ENCODE measurements at places on chromosomes 1 and 21. TPM values are rescaled to one million over a fixed set of nuclear protein-coding genes. Genes with fewer than 3 reads are reported as not detected.
A peak's percentile ranks its signal among the peaks of the same experiment; 100 is the strongest.

DNA sequence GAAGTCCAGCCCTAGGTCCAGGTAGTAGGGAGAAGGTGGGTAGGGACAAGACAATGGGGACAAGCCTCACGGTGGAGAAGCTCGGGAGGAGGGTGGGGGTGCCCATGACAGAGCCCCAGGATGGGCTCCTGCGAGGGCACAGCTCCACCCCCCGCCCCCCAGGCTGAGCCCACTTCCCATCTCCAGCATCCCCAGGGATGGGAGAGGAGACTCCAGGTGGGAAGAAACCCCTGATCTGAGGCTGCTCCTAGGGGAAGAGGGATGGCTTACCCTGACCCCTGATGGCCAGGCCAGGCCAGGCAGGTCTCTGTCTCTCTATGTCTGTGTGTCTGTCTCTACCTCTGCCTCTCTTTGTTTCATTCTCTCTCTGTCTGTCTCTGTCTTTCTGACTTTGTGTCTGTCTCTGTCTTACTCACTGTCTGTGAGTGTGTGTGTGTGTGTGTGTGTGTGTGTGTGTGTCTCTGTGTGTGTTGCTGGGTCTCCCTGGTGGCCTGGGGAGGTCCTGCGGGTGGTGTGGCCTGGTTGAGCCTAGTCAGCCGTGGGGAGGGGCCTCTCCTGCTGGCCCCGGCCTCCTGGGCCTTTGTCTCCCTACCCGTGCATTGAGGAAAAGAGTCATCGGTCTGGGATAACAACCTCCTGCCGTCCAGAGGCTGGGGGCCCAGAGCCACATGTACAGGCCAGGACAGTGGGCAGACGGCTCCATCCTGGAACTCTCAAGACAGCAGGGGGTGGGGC, 45.7 kb downstream of the WNT9A start:
- no peak overlapping the region for H3K27ac ChIP-seq
- no peaks in the 10 kb centered on the region for H3K36me3 ChIP-seq
- H3K4me1 ChIP-seq, result no peaks in the 10 kb centered on the region
- DNase-seq, result no peak
- H3K27me3 ChIP-seq, result no peaks in the 10 kb centered on the region
- no peak overlapping the region for H3K4me3 ChIP-seq

- H3K4me1 ChIP-seq, result no peaks in the 10 kb centered on the region
These were observed 10.2 kb downstream of the ATP1A2 start for GRCh38 chr1:160125746-160126145.

GRCh38 chr1:1062348-1063163, 11.6 kb downstream of the RNF223 start:
- peaks cover 27% of the 10 kb centered on the region for H3K27me3 ChIP-seq
- H3K4me1 ChIP-seq, result peaks cover 20% of the 10 kb centered on the region
- H3K27ac ChIP-seq, result peak overlapping the region; percentile 12
- H3K4me3 ChIP-seq, result peak overlapping the region; percentile 71
- DNase-seq, result no peak

GRCh38 chr1:58773406-58773840, 10.4 kb downstream of the JUN start:
- H3K4me1 ChIP-seq, result peaks cover 12% of the 10 kb centered on the region
- H3K27me3 ChIP-seq, result peaks cover 2% of the 10 kb centered on the region
- DNase-seq, result no peak
- no peak overlapping the region for H3K27ac ChIP-seq
- H3K4me3 ChIP-seq, result no peak overlapping the region
- no peaks in the 10 kb centered on the region for H3K36me3 ChIP-seq

DNA sequence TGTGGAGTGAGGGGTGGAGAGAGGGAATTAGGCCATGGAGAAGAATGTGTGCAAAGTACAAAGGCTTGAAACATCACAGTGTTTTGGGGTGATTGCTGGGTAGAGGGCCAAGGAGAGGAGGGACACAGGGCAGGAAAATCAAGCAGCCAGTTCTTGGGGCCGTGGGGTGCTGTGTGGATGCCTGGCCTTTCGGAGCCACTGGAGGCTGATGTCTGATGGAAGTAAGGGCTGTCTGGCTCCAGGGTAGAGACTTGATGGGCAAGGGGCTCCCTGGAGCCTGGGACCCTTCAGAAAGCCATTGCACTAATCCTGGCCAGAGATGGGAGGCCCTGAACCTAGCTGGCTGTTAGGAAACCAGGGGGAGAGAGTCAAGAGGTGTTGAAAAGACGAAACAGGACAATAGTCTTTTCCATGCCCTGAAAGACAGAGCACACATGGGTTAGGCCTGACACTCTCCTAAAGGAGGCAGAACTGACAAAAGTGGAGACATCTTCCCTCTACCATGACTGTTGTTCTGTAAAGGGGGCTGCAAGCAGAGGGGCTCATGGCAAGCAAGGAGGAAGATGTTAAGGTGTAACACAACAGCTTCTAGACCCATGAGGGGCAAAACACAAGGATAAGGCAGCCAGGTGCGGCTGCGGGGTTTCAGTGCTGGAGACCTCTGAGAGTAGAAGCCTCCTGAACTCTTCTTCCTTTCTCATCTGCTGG, 21.0 kb downstream of the ATF3 start:
- no peaks in the 10 kb centered on the region for H3K4me1 ChIP-seq
- no peak overlapping the region for H3K27ac ChIP-seq
- peaks cover 4% of the 10 kb centered on the region for H3K36me3 ChIP-seq
- H3K27me3 ChIP-seq, result peaks cover 8% of the 10 kb centered on the region
- H3K4me3 ChIP-seq, result no peak overlapping the region

GRCh38 chr21:45421071-45421845, 16.3 kb downstream of the COL18A1 start:
- H3K4me3 ChIP-seq, result no peak overlapping the region
- H3K4me1 ChIP-seq, result no peaks in the 10 kb centered on the region
- H3K27me3 ChIP-seq, result no peaks in the 10 kb centered on the region
- H3K27ac ChIP-seq, result no peak overlapping the region
- no peaks in the 10 kb centered on the region for H3K36me3 ChIP-seq

DNA sequence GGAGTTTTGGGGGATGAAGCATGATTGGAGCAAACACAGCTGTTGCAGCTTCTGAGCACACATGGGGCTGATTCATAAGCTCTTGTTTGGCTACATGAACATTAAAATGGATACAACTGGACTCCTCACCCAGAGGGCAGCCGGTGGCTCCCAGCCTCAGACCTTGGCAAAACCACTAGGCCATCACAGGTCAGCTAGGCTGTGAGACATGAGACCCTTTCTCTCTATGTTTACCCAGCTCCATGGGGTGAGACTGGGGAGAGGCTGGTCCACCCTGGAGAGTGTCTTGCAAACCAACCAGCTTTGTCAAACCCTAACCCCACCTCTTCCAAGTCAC, 388.7 kb downstream of the PTPRU start:
- no peak overlapping the region for H3K4me3 ChIP-seq
- H3K4me1 ChIP-seq, result no peaks in the 10 kb centered on the region
- no peaks in the 10 kb centered on the region for H3K36me3 ChIP-seq
- no peak overlapping the region for H3K27ac ChIP-seq
- peaks cover 2% of the 10 kb centered on the region for H3K27me3 ChIP-seq

GRCh38 chr1:189513091-189513490, 964.6 kb downstream of the BRINP3 start:
- H3K27ac ChIP-seq, result no peak overlapping the region
- H3K27me3 ChIP-seq, result no peaks in the 10 kb centered on the region
- DNase-seq, result no peak
- H3K36me3 ChIP-seq, result no peaks in the 10 kb centered on the region
- no peak overlapping the region for H3K4me3 ChIP-seq

DNA sequence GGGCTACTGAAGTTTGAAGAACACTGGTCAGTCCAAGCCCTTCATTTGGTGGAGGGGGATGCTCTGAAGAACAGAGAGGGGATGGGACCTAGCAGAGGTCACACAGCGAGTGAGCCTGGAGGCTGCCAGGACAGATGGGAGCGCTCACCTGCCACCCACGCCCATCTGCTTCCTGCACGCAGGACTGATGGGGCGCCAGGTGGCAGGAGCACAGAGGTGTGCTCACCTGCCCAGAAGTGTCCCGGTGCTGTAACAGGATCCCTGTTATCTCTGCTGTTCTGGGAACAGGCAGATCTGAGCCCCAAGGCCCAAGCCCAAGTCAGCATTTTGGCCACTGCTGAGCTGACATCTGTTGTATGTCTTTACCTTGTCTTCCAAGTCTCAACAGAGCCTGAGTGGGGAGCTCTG, 40.5 kb downstream of the EPHB2 start:
- no peaks in the 10 kb centered on the region for H3K36me3 ChIP-seq
- no peak overlapping the region for H3K4me3 ChIP-seq

GRCh38 chr1:44417351-44418021, 12.4 kb downstream of the RNF220 start:
- H3K27ac ChIP-seq, result no peak overlapping the region
- peaks cover 55% of the 10 kb centered on the region for H3K27me3 ChIP-seq
- H3K36me3 ChIP-seq, result no peaks in the 10 kb centered on the region

DNA sequence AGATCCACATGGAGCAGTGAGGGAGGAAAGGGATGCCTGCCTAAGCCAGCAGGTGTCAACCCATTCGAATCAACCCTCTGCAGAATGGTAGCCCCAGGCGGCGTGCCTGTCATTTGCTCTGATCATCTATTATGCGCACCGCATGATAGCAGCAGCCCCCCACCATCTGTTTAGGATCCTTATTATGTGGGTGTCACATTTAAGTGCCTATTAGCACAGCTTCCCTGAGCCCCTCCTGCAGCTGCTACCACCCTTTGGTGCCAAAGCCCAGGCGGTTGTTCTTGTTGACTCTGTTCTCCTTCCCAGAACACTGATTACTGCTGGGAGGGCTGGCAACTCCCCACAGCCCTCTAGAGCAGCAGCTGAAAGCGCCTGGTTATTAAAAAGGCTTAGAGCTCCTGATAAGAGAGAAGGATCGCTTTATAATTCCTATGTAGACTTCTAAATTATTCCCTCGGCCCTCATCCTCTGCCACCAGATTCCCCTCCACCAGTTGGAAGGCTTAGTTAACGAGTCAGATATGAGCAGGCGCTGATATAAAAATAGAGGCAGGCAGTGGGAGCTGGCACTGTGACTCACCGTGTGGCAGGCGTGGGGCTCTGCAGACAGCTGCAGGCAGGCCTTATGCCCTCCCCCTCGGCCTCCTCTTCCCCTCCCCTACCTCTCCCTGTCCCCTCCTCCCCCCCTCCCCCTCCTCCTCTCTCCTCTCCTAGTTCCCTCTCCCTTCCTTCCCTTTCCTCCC, 23.0 kb downstream of the ACTA1 start:
- H3K27me3 ChIP-seq, result peaks cover 43% of the 10 kb centered on the region
- no peaks in the 10 kb centered on the region for H3K36me3 ChIP-seq
- no peak overlapping the region for H3K4me3 ChIP-seq
- no peak for DNase-seq
- H3K4me1 ChIP-seq, result peaks cover 14% of the 10 kb centered on the region
- no peak overlapping the region for H3K27ac ChIP-seq

The PLA2G2C gene
- total RNA-seq, result 0.30 TPM

DNA sequence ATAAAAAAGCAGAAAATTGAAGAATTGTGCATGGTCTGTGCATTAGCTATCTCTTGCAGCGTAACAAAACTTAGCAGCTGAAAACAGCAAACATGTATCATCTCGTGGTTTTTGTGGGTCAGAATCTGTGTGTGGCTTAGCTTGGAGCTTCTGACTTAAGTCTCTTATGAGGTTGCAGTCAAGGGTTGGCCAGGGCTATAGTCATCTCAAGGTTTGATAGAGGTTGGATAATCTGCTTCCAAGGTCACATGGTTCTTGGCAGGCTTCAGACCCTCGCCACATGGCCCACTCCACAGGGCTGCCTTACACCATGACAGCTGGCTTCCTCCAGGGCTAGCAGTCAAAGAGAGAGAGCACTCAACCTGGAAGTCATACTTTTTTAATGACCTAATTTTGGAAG, 35.9 kb downstream of the CNST start:
- no peak overlapping the region for H3K4me3 ChIP-seq
- H3K27ac ChIP-seq, result no peak overlapping the region
- no peaks in the 10 kb centered on the region for H3K27me3 ChIP-seq

The PTPRC gene
- 333 TPM for total RNA-seq

DNA sequence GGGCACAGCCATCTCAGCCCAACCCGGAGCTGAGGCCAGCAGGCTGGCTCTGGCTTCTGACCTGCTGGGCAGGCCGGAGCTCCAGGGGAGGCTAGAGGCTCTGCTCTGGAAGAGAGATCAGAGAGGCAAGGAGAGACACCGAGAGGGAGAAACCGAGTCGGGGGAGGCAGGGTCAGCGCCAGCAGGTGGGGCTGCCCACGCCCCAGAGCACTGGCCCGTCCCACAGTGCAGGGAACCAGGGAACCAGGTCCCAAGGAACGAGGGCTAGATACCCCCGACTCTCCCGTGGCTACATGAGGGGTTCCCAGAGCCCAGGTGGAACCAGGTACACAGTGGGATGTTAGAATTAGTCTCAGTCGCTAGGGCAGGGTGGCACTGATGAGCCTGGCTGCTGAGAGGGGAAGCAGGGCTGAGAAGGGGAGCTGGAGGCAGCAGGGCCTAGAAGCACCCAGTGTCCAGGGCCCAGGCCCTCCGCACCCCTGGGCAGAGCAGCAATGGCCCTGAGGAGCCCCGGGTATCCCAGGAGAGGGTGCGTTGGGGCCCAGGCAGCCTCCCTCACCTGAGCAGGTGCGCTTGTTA, 2.1 kb downstream of the MASP2 start:
- no peak overlapping the region for H3K27ac ChIP-seq
- no peak for DNase-seq
- no peaks in the 10 kb centered on the region for H3K4me1 ChIP-seq

GRCh38 chr1:58933599-58933926, 149.7 kb upstream of the JUN start:
- no peaks in the 10 kb centered on the region for H3K27me3 ChIP-seq
- DNase-seq, result no peak
- H3K27ac ChIP-seq, result no peak overlapping the region
- H3K4me1 ChIP-seq, result peaks cover 42% of the 10 kb centered on the region
- no peaks in the 10 kb centered on the region for H3K36me3 ChIP-seq

GRCh38 chr1:228241259-228241658, 33.4 kb downstream of the OBSCN start:
- no peak overlapping the region for H3K27ac ChIP-seq
- no peaks in the 10 kb centered on the region for H3K4me1 ChIP-seq
- no peaks in the 10 kb centered on the region for H3K27me3 ChIP-seq
- no peak for DNase-seq
- no peak overlapping the region for H3K4me3 ChIP-seq

DNA sequence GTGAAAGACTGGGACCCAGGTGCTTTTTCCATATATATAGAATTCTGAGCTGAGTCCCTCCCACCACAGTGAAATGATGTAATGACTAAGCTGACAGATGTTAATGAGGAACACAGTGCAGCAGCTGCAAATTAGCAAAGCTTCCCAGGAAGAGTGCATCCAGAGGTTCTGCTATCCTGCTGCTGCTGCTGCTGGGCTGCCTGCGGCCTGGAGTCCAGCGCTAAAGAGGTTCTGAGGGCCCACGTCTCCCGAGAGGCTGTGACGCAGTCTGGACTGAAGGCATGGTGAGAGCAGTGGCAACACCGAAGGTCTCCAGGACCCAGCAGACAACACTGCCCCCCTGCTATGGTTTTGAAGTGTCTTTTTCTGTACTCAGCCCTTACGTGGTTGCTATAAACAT, 63.9 kb downstream of the URB2 start:
- H3K27me3 ChIP-seq, result peaks cover 8% of the 10 kb centered on the region
- no peak for DNase-seq
- no peaks in the 10 kb centered on the region for H3K36me3 ChIP-seq
- H3K4me3 ChIP-seq, result no peak overlapping the region
- H3K4me1 ChIP-seq, result peaks cover 12% of the 10 kb centered on the region

- peaks cover 16% of the 10 kb centered on the region for H3K4me1 ChIP-seq
- DNase-seq, result no peak
- H3K27ac ChIP-seq, result no peak overlapping the region
These were observed 242.1 kb upstream of the JUN start for GRCh38 chr1:59025898-59026426.

The ZZZ3 gene
- total RNA-seq, result 39.7 TPM

The DFFB gene
- total RNA-seq, result 15.2 TPM

The SEC16B gene
- total RNA-seq, result not detected

Data from activated T-helper 2 cell treated with anti-CD3 and anti-CD28 coated beads, Interferon-gamma antibody, Interleukin-2, Interleukin-4, amounts not matched to agents 10 μg/mL and 5 μg/mL and 100 μg/mL, durations not matched to agents 14 hours and 24 hours and 36 hours (primary cell).